ENCODE measurements at places on chromosomes 13 and 19.

GRCh38 chr19:34148658-34149185, 23.6 kb upstream of the LSM14A start:
- no peak for DNase-seq

DNA sequence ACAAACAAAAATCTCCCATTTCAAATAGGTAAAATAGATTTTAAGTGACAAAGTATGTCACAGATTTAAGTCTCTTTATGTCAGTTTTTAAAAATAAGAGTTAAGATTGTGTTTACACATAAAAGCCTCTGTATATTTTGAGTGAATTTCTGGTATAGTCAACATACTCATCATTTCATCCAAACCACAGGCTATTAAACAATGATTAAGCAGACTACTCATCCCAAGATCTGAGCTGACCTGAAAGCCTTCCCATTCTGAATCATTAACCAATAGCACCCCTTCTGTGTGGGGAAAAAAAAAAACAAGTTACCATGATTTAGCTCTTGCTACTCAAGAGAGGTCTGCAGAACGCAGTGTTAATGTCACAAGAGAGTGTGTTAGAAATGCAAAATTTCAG, 284.4 kb upstream of the NBEA start:
- DNase-seq, result no peak

- DNase-seq, result no peak
Measured at GRCh38 chr13:50230662-50230978, 215.4 kb downstream of the KCNRG start.

DNA sequence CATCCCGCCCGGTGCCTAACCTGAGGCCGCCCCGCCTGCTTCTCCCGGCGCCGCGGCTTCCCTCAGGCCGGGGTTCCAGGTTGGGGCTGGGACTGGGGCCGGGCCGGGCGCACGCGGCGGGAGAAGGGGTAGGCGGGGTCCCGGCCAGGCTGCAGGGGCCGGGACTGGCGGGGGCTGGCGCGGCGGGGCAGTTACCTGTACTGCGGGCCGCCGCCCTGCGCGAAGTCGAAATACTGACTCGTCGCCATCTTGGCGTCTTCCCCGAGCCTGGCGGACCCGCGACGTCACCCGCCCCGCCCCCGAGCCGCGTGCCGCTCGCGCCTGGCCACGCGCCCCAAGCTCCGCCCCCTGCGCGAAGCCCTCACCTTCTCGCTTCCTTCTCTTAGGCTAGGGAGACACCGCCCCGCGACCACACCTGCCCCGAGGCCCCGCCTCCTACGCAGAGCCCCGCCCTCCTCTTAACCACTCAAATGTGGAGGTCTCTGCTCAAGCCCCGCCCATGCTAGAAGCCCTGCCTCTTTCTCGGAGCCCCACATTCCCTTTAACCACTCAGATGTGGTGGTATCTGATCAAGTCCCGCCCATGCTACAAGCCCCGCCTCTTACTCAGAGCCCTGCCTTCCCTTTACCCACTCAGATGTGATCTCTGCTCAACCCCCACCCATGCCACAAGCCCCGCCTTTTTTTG, at the start of gene ZFR2:
ZFR2 (minus strand) TSS at position 269 of the 687 bp plus-strand sequence; CDS start at position 248, 21 bp downstream.
- DNase-seq, result peak; percentile 6

- no peak for DNase-seq
Measured at GRCh38 chr19:43747557-43748204, 7.1 kb downstream of the SMG9 start.

DNA sequence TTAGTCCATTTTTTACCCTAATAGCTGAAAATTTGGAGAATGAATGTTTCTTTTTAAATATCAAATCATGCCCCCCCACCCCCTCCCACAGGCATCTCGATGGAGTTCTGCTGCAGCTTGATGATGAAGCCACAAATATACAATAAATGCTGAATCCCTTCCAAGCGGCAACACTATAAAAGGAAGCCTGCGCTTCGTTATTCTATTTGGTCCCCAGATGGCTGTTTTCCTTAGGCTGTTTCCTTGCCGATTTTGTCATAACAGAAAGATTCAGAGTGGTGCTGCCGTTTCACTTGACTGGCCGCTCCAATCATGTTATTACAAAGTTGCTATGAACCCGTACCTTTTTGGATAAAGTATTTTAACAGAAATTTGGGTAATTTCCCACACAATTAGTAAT, 79.5 kb downstream of the MYO16 start:
- no peak for DNase-seq

GRCh38 chr19:940591-941291, 14.9 kb downstream of the ARID3A start:
- peak; percentile 51 for DNase-seq

- peak; percentile 89 for DNase-seq
Measured at GRCh38 chr13:30408319-30409101, 13.8 kb upstream of the UBE2L5 start.

DNA sequence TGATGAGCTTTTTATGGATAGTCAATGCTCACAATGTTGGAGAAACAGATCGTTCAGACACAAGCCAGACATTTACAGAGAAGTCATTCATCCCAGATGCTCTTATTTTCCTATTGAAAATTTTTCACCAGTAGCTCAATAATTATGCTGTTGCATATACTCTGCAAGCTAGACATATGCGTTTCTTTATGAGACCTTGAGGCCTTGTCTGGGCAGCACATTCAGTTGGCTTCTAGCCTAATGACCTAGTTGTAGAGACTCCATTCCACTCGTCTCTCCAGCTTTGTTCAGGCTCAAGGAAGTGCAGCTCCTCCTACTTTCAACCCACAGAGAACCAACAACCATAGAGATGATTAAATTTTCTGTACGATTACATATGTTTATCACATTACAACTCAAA, 237.7 kb downstream of the MZT1 start:
- DNase-seq, result no peak

DNA sequence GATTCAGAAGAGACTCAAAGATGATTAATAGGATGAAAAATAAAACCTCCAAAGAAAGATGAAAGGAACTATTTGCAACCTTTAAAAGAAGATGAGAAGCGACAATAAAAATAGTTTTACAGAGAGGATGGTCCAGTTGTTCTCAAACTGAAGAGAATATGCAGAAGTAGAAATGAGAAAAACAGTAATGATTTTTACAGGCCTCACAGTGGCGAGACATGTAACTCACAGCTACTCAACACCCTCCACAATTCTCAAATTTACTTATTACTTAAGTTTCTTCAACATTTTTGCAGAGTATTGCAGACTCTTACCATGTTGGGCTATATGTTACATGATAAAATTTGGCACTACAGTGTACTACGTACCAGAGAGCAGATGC, 20.8 kb downstream of the NUFIP1 start:
- no peak for DNase-seq

- no peak for DNase-seq
Measured at GRCh38 chr13:41139296-41139966, 6.8 kb upstream of the KBTBD6 start.

- DNase-seq, result no peak
Measured at GRCh38 chr19:7924651-7925170, 1.2 kb downstream of the CTXN1 start.

- DNase-seq, result no peak
Measured at GRCh38 chr13:22287343-22287920, 616.6 kb downstream of the FGF9 start.

DNA sequence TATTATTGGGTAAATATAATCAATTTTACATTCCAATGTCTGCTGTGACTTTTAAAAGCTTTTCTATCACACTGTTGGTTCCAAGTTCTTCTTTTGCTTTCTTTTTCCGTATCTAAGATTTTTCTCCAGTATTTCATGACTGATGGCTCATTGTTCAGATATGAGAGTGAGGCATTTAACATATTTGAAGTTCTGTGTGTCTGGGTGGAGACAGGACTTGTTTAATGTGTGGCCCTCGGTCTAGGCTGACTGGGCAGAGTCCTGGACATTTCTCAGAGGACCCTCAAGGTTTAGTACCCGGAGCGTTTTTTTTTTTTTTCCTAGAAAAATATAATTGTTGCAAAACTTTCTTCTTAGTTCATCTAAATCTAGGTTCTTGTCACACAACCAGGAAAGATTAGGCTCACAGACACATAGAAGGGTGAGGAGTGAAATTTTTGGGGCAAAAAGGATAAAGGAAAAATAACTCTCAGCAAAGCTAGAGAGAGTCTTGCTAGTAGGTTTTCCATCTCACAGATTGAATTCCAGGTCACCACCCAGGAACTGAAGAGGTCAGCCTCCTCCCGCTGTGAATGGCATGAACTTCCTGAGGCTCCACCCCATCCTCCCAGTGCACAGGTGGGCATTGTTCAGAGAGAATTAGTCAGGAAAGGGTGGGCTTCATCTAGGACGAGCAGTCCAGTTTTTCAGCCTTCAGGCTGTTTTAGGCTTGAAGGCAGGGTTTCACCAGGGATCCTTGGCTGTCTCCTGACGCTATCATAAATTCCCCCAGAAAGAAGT, 1002.4 kb upstream of the PCDH9 start:
- no peak for DNase-seq

GRCh38 chr13:47110833-47111240, 214.0 kb upstream of the HTR2A start:
- DNase-seq, result no peak

- DNase-seq, result no peak
Measured at GRCh38 chr13:47480951-47481350, 520.1 kb downstream of the SUCLA2 start.

DNA sequence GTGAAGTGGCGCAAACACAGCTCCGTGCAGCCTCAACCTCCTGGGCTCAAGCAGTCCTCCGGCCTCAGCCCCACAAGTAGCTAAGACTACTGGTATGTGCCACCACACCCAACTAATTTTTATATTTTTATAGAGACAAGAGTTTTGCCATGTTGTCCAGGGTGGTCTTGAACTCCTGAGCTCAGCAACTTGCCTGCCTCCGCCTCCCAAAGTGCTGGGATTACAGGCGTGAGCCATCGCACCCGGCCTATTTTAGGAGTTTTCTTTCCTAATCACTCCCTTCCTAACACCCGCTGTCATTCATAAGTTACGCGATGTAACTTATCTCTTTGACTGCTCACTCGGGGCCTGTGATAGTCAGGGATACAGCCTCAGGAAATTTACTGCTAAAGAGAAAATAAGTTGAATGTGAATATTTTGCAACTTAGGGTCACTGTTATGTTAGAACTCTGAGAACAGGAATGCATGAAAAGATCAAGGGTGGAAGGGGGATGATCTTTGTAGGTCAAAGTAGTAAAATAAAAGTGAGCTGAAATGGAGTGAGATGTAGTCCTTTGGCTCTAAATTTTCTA, 140.3 kb downstream of the DCT start:
- DNase-seq, result no peak

DNA sequence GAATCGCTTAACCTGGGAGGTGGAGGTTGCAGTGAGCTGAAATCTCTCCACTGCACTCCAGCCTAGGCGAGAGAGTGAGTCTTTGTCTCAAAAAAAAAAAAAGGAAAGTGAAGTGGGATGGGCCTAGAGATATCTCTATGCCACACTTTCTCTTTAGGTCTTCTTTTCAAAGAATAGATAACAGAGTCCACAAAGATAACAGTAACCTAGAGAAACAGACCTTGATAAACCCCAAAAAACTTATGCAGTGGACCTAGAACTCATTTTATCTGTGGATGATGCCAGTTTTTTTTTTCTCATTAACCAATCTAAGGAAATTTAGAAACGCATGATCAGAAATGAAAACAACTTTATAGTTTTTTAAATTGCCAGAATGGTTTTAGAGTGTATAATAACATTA, 227.4 kb downstream of the LHFPL6 start:
- DNase-seq, result no peak

DNA sequence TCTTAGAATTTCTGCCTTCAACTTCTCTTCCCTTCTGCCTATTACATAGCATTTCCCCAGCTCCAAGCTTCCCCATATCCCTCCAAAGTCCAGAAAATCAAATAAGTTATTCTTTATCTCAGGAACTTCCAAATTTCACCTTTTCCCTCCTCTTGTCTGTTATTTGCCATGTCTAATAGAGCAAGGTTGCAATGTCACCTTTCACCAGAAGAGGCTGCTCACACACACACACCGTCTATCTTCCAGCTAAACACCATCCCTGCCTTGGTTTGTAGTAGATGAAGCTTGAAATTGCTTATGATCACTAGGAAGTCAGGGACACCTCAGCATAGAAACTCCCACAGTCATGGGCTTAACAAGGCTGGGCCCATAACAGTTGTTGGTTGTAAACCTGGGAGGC, 48.4 kb downstream of the ZNRF4 start:
- no peak for DNase-seq

DNA sequence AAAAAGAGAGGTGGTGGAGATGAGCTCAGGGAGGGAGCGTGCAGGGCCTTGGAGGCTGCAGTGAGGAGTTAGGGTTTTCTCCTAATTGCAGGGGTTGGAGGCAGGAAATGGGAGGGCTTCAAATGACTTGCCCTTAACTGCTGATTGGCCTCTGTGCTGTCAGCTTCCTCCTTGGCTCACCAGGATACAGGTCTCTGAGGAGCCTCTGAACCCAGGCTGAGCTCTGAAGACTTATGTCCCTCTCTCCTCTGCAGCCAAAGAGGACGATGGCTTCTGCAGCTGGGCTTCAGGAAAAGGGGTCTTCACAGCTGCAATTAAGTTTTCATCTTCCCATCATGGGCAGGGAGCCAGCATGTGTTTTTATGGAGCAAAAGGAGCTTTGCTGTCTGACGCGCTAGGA, 6.7 kb upstream of the RANBP3 start:
- no peak for DNase-seq

DNA sequence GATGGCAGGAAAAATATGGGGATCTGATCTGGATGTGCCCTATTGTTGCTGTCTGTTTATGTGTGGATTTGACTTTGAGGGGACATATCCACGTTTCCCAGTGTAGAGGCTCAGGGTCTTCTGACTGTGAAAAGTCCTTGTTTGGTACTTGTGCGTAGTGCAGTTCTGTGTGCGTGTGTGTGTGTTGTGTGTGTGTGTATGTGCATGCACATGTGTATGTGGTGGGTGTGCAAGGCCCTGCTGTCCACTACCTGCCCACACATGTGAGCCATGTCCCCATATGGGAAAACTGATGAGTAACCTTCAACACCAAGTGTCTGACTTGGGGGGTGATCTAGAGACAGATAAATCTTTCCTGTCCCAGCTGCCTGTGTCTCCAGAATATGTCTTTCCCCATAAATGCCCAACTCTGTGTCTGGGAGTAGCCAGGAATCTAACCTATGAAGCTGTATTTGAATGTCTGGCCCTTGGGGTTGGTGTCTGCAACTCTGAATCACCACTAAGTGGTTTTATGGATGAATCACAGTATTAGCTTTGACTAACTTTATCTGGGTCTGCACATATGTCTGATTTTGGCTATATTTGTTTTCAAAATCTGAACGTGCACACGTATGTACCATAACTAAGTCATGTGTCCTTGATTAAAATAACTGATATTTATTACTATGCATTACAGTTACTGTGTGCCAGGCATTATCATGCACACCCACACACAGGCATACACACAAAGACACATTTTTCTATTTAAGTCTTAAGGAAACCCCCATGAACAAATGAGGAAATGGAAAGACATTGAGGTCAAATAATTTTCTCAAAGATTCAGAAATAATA, 17.4 kb downstream of the KLK2 start:
- no peak for DNase-seq

GRCh38 chr13:110214637-110215036, 92.3 kb downstream of the COL4A1 start:
- DNase-seq, result no peak

- DNase-seq, result no peak
Measured at GRCh38 chr19:50222691-50223438, 19.4 kb downstream of the MYH14 start.

All from activated T-helper 9 cell treated with anti-CD3 and anti-CD28 coated beads, Interleukin-2, amount 50 U/mL, for 16 hours (primary cell).